ENCODE measurements at places on chromosomes 5 and 9. TPM values are rescaled to one million over a fixed set of nuclear protein-coding genes. Genes with fewer than 3 reads are reported as not detected.

GRCh38 chr5:43553381-43553780 lies 3.5 kb downstream of the PAIP1 start:
- H3K4me1 ChIP-seq: peaks cover 16% of the 10 kb centered on the region
- no peaks in the 10 kb centered on the region for H3K27me3 ChIP-seq
- H3K4me3 ChIP-seq: no peak overlapping the region
- H3K36me3 ChIP-seq: no peaks in the 10 kb centered on the region
- no peak overlapping the region for H3K27ac ChIP-seq

DNA sequence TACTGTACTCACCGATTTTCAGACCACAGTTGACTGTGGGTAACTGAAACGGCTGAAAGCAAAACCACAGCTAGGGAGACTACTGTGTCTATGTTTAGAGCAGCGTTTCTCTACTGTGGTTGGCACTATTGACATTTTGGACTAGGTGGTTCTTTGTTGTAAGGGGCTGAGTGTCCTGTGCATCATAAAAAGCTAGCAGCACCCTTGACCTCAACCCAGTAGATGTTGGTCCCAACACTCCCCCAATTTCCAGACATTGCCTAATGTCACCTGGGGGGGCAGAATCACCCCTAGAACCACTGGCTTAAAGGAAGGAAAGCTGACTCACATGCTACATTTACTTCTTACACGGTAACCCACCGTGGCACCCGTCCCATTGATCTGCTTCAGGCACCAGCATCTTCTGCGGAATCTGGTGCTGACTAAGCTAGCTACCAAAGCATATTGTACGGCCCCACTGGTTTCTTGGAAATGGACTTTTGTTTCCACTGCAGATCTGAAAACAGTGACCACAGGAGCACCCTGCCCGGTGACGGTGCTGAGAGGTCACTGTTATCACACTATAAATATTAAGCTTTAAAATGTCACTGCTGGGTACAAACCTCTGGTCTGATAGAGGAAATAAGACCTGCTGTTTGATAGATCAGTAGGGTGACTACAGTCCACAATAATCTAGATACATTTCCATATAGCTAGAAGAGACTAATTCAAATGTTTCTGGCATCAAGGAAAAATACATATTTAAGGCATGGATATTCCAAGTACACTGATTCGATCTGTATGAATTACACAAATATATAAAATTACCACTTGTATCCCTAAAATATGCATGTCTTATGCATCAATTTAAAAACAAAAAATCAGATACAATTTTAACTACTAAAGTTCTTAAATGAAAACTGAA lies 151.4 kb downstream of the HSD17B3 start:
- peaks cover 32% of the 10 kb centered on the region for H3K4me1 ChIP-seq
- H3K4me3 ChIP-seq: peak overlapping the region; percentile 65
- peaks cover 16% of the 10 kb centered on the region for H3K27me3 ChIP-seq

- H3K27ac ChIP-seq: peak overlapping the region; percentile 97
- H3K36me3 ChIP-seq: peaks cover 10% of the 10 kb centered on the region
- no peak for DNase-seq
- H3K4me1 ChIP-seq: peaks cover 32% of the 10 kb centered on the region
- peak overlapping the region; percentile 99 for H3K4me3 ChIP-seq
These were observed 27.1 kb upstream of the MGAT1 start for GRCh38 chr5:180829726-180830125.

DNA sequence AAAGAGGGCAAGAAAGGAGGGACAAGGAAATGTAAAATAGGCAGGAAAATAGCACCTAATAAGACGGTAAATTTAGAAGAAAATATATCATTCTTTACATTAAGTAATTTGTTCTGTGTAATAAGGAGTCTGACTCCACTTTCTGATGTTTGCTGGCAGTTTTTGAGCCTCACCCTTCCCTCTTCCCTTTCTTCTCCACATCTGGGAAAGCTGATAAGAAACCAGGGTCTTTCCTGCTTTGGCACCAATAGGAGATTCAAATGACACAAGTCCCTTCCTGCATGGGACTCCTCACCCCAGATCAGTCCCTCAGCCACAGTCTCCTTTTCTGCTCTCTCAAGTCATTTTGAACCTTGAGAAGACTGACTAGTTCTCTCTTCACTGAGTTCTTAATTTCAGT lies 31.2 kb upstream of the LECT2 start:
- no peaks in the 10 kb centered on the region for H3K36me3 ChIP-seq
- H3K27ac ChIP-seq: no peak overlapping the region
- H3K4me1 ChIP-seq: no peaks in the 10 kb centered on the region
- H3K4me3 ChIP-seq: no peak overlapping the region

DNA sequence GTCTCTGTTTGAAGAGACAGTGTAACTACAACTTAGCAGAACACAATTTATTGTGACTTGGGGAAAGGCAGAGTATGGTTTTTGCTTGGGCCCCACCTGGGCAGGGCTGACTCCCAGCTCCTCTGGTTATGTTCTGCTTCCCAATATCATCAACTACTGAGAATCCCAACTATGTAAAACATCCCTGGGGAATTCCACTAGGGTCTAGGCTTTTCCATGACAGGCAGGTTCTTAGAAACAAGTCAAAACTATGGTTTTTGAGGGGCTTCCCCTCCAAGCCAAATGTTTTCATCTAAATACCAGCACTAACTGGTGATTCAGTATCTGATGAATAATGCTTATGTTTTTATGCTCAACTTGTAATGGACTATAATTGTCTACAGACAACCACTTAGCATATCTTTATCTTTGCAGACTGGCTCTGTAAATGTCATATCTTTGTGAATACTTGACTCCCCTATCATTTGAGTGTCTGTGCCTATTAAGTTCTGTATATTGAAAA lies 409.5 kb downstream of the PDE4D start:
- no peak for DNase-seq
- H3K36me3 ChIP-seq: no peaks in the 10 kb centered on the region
- H3K4me3 ChIP-seq: no peak overlapping the region
- H3K4me1 ChIP-seq: no peaks in the 10 kb centered on the region

GRCh38 chr5:136018814-136019783 lies 9.7 kb upstream of the TGFBI start:
- H3K4me3 ChIP-seq: no peak overlapping the region
- H3K4me1 ChIP-seq: peaks cover 11% of the 10 kb centered on the region
- H3K27me3 ChIP-seq: peaks cover 29% of the 10 kb centered on the region
- DNase-seq: no peak
- H3K36me3 ChIP-seq: no peaks in the 10 kb centered on the region

DNA sequence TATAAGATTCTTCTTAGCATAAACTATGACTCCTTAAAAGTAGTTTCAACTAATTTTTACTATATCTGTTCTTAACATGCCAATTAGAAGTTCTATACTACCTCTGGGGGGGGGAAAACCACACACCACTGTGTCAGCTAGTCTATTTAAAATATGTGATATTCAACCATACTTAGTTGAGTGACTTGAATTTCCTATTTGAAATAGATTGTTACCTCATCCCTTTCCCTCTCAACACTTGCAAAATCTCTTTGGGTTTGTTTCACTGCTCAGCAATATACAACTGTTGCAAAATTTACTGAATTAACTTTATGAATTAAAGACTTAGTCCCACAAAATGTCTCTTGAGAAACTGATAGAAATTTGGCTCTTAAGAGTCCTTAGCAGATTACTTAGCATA lies 151.1 kb upstream of the POU5F2 start:
- H3K4me1 ChIP-seq: peaks cover 3% of the 10 kb centered on the region
- no peaks in the 10 kb centered on the region for H3K27me3 ChIP-seq
- DNase-seq: no peak
- no peak overlapping the region for H3K4me3 ChIP-seq

- H3K27me3 ChIP-seq: peaks cover under 1% of the 10 kb centered on the region
- H3K36me3 ChIP-seq: no peaks in the 10 kb centered on the region
- DNase-seq: no peak
- H3K4me1 ChIP-seq: peaks cover 6% of the 10 kb centered on the region
- no peak overlapping the region for H3K4me3 ChIP-seq
- no peak overlapping the region for H3K27ac ChIP-seq
These were observed 33.6 kb upstream of the FBP1 start for GRCh38 chr9:94672811-94673487.

- no peaks in the 10 kb centered on the region for H3K36me3 ChIP-seq
- peak overlapping the region; percentile 76 for H3K4me3 ChIP-seq
- peak; percentile 58 for DNase-seq
- H3K27me3 ChIP-seq: no peaks in the 10 kb centered on the region
These were observed 71.5 kb downstream of the IL6ST start for GRCh38 chr5:55923177-55923771.

- H3K4me1 ChIP-seq: no peaks in the 10 kb centered on the region
- no peaks in the 10 kb centered on the region for H3K27me3 ChIP-seq
- H3K36me3 ChIP-seq: no peaks in the 10 kb centered on the region
These were observed 86.3 kb upstream of the SLC12A2 start for GRCh38 chr5:127997201-127997704.

DNA sequence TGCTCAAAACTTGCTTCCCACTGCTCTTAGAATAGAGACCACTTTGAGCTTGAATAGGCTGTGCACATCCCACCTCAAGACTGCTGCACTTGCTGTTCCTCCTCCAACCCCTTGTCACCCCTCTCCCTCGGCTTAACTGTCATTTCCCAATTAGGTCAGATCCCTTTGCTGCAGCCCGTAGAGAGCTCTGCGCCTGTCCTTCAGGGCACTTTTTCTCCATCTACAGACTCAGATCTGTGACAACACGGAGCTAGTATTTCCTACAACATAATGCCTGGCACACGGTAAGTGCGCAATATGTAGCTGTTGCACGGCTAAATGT lies 485 bp upstream of the HABP4 start:
- peak overlapping the region; percentile 3 for H3K27ac ChIP-seq
- H3K4me1 ChIP-seq: peaks cover 15% of the 10 kb centered on the region
- H3K4me3 ChIP-seq: peak overlapping the region; percentile 88
- H3K27me3 ChIP-seq: peaks cover 18% of the 10 kb centered on the region
- DNase-seq: no peak

DNA sequence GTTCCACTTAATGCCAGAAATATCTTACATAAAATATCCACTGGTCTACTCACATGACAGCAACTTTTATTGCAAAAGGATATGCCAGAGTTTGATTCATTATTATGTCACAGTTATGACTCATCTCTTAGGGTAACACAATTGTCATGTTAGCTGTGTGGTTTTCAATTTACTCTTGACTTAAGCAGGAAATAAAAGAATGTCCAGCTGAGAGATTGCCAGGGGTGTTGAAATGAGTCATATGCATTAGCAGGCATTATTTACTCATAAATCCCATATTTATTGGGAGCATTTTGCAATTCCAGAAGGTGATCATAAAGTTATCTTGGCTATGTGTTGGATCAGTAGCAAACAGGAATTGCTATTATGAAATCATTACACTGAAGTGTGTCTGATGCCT lies 1164.6 kb upstream of the CDH18 start:
- no peak overlapping the region for H3K27ac ChIP-seq
- no peaks in the 10 kb centered on the region for H3K4me1 ChIP-seq
- H3K4me3 ChIP-seq: no peak overlapping the region
- H3K27me3 ChIP-seq: no peaks in the 10 kb centered on the region
- H3K36me3 ChIP-seq: no peaks in the 10 kb centered on the region

DNA sequence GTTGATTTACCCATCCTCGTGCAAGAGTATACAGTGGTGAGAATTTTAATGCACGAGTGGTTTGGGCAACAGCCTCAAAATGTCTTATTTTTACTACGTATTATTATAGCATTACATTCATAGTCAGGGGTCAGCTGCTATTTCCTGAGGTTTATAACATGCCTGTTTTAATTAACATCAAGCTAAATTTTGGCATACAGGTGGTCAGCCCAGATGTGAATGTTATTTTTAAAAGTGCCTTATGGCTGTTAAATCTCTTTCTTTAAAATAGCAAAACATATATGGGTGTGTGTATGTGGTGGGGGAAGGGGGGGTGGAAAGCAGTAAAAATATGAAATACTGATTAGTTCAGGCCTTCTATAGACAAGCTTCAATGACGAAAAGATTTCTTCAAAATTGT lies 424.5 kb upstream of the CLINT1 start:
- H3K27ac ChIP-seq: no peak overlapping the region
- H3K4me3 ChIP-seq: no peak overlapping the region
- no peak for DNase-seq
- no peaks in the 10 kb centered on the region for H3K27me3 ChIP-seq
- no peaks in the 10 kb centered on the region for H3K4me1 ChIP-seq

DNA sequence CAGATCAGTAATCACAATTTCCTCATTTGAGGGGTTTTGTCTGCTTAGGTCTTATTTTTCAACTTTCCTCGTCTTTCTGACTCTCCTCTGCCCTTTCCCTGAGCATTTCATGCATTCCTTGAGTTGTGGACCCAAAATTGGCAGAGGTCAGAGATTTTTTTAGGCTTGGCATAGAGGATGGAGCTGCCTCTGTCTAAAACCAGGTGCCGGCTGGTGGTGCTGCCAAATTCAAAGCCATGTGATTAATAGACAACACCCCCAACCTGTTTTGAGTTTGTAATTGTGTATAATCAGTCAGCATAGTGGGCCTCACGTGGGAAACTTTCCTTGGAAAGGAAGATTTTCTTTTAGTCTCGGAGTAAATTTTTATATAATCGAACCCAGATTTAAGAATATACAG lies 39.6 kb downstream of the TJP2 start:
- no peaks in the 10 kb centered on the region for H3K27me3 ChIP-seq
- H3K36me3 ChIP-seq: no peaks in the 10 kb centered on the region
- H3K27ac ChIP-seq: no peak overlapping the region
- no peak for DNase-seq
- H3K4me1 ChIP-seq: no peaks in the 10 kb centered on the region

LECT2 gene
- total RNA-seq: not detected

POLR3G gene
- total RNA-seq: 29.3 TPM

FCHO2 gene
- 7.1 TPM for total RNA-seq

PCDHGA1 gene
- total RNA-seq: not detected

TMEM215 gene
- total RNA-seq: not detected

GMCL2 gene
- total RNA-seq: not detected

GZMA gene
- 1,702 TPM for total RNA-seq

ZNF169 gene
- 6.3 TPM for total RNA-seq

PCDHGC5 gene
- total RNA-seq: not detected

TMOD1 gene
- total RNA-seq: 1.1 TPM
